ENCODE measurements at places on chromosomes 16 and 17.
A peak's percentile ranks its signal among the peaks of the same experiment; 100 is the strongest.

- peak; percentile 25 for DNase-seq
Observed at GRCh38 chr16:56041556-56042140, 149.6 kb upstream of the GNAO1 start.

DNA sequence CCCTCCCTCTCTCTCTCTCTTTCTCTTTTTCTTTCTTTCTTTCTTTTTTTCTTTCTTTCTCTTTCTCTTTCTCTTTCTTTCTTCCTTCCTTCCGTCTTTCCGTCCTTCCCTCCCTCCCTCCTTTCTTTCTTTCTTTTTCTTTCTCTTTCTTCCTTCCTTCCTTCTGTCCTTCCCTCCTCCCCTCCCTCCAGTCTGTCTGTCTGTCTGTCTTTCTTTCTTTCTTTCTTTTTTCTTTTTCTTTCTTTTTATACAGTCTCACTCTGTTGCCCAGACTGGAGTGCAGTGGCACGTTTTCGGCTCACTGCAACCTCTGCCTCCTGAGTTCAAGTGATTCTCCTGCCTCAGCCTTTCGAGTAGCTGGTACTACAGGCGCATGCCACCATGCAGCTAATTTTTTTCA lies 14.4 kb downstream of the CA4 start:
- no peak for DNase-seq

- DNase-seq = no peak
Observed at GRCh38 chr16:85185303-85186100, 73.2 kb upstream of the CIBAR2 start.

DNA sequence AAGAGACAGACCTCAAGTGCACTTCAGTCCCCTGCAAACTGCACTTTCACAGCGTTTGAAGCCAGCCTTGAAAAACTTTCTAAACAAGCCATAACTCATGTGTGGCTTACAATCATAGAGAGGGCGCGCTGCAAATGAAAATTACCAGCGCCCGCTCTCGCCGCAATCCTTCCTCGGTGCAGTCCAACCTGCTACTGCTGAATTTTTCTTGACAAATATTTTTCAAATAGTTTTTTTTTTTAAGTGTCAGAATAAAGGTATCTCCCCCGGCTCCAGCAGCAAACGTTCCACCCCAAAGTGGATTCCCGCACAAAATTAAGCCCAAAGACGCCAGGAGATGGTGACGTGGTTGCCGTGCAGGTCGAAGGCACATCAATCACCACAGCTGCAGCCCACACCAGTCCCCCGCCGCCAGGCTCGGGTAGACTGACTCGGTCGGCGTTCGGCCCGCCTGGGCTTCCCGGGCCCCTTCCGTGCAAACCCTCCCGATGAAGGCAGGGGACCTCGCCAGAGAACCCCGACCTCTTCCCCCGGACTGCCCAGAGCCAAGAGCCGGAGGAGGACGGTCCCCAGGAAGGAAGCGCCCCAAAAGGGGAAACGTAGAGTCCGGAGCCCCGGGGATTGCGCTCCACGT lies 630 bp downstream of the GRB2 start:
- peak; percentile 68 for DNase-seq

GRCh38 chr17:46732754-46733398 lies 85.6 kb downstream of the WNT3 start:
- no peak for DNase-seq

DNA sequence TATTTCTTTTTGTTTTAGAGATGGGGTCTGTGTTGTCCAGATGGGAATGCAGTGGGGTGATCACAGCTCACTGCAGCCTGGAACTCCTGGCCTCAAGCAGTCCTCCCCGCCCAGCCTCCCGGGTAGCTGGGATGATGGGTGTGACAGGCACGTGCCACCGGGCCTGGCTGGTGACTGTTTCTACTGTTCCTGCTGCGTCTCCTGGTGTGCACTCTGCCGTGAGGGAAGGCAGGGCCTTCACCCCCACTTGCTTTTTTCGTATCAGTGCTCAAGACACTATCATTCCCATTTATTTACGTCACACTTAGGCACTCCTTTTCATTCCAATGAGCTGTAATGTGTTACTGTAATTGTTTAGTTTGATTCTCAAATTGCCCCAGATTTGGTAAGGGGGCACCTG lies 25.3 kb upstream of the PVALEF start:
- DNase-seq = no peak

- no peak for DNase-seq
Observed at GRCh38 chr17:81863123-81863675, 2.9 kb upstream of the P4HB start.

DNA sequence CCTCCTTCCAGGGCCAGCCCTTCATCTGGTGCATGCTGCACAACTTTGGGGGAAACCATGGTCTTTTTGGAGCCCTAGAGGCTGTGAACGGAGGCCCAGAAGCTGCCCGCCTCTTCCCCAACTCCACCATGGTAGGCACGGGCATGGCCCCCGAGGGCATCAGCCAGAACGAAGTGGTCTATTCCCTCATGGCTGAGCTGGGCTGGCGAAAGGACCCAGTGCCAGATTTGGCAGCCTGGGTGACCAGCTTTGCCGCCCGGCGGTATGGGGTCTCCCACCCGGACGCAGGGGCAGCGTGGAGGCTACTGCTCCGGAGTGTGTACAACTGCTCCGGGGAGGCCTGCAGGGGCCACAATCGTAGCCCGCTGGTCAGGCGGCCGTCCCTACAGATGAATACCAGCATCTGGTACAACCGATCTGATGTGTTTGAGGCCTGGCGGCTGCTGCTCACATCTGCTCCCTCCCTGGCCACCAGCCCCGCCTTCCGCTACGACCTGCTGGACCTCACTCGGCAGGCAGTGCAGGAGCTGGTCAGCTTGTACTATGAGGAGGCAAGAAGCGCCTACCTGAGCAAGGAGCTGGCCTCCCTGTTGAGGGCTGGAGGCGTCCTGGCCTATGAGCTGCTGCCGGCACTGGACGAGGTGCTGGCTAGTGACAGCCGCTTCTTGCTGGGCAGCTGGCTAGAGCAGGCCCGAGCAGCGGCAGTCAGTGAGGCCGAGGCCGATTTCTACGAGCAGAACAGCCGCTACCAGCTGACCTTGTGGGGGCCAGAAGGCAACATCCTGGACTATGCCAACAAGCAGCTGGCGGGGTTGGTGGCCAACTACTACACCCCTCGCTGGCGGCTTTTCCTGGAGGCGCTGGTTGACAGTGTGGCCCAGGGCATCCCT lies 7.4 kb downstream of the NAGLU start:
- DNase-seq = no peak

GRCh38 chr16:8730335-8730915 lies 56.0 kb downstream of the ABAT start:
- DNase-seq = no peak

- no peak for DNase-seq
Observed at GRCh38 chr16:84732674-84733352, 33.0 kb downstream of the USP10 start.

- DNase-seq = no peak
Observed at GRCh38 chr16:23960081-23960885, 124.5 kb downstream of the PRKCB start.

DNA sequence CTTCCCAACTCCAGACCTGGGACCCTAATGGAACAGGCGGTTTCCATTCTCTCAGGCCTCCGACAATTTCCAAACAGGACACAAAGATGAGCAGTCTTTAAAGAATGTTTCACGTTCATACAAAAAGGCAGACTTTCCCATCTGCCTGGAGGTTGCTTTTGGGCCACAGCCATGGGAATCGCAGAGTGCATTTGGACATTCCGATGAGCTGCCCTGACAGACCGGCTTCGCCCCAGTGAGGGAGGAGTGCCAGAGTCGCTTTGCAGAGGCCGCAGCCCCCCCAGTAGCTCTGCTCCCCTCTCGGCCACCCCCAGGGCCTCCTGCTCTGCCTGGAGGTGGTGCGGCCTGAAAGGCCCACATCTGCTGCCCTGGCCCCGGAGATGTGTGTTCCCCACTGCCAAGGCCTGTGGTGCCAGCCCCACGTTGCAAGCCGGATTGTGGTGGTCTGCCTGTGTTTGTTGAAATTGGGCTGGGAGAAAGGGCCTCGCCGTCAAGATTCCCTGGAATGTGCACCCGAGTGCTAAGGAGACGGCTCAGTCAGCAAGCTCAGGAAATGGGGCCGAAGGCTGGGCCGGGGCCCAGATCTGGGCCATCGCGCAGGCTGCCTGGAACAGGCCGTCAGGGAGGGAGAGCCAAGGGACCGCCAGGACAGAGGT lies 89.8 kb downstream of the C16orf95 start:
- no peak for DNase-seq

DNA sequence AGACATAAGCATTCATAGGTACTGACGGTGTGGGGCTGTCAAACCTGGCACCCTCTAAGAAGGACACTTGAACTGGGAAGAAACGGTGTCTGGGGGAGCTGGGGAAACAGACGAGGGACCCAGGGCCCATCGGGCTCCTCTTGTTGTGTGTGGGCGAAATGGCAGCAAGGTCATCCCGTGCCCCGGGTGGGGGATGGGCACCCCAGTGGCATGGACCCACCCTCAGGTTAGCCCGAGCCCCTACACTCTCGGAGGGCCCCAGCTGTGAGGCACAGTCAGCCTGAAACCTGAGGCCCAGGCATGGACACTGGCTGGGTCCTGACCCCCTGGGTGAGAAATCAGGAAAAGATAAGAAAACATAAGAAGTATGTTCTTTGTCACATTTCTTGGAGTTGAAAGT lies 57.1 kb downstream of the MYO18A start:
- DNase-seq = no peak

- no peak for DNase-seq
Observed at GRCh38 chr16:53886482-53887378, 182.8 kb downstream of the FTO start.

DNA sequence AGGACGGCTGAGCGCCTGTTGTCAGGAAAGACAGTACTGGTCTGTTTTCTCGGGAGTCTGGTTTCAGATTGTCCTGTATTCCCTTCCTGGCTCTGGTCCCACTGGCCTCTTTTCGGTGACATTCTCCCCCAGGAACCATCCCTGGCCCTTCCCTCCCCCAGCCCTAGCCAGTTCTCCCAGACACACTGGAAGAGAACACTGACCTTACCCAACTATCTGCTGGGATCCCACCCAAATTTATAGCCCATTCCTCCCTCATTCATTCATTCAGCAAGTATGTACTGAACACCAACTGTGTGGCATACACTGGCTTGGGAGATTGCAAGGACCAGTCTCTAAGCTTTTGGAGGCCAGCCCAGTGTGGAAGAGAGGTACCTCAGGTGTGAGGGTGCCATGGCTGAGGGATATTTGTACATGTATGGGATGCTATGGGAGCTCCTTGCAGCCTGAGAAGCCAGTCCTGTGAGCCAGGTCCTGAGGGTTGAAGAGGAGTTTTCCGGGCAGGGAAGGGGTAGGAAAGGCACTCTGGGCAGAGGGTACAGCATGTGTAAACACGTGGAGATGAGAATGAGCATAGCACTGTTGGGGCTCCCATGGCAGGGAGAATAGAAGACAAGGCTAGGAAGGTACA lies 5.2 kb downstream of the RND2 start:
- DNase-seq = no peak

- no peak for DNase-seq
Observed at GRCh38 chr17:55314784-55315491, 50.2 kb downstream of the HLF start.

DNA sequence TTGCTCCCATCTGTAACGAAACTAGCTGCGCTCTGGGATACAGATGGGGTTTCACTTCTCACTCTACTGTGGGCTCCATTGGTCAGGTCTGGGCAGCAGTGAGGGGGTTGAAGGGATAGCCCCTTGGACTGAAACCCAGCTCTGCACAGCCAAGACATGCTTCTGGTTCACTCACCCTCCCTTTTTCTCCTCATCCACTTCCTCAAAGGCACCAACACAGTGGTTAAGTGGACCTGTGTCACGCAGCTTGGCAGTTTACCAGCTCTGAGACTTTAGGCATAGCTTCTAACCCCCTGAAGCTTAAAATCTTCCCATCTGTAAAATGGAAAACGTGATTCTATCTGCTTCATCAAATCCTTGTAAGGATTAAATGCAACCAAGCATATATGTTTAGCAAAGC lies 11.5 kb upstream of the KRT38 start:
- no peak for DNase-seq

GRCh38 chr16:68347605-68348004 lies 36.8 kb downstream of the PRMT7 start:
- DNase-seq = no peak

- DNase-seq = no peak
Observed at GRCh38 chr16:5506021-5506420, 408.4 kb upstream of the EEF2KMT start.

DNA sequence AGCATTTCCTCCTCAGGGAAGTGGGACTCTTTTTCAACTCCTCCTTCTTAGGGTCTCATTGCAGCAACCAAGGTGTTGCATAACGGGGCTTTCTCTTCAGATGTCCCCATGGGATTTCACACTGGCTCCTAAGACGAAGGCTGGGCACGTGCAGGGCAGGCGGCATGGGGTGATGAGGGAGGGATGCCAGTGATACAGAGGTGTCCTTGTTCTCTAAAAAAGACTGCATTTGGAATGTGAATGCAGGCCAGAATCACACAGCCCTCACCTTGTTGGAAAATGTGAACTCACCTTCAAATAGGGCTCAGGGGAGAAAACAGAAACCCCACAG lies 105.6 kb downstream of the XYLT1 start:
- DNase-seq = no peak

DNA sequence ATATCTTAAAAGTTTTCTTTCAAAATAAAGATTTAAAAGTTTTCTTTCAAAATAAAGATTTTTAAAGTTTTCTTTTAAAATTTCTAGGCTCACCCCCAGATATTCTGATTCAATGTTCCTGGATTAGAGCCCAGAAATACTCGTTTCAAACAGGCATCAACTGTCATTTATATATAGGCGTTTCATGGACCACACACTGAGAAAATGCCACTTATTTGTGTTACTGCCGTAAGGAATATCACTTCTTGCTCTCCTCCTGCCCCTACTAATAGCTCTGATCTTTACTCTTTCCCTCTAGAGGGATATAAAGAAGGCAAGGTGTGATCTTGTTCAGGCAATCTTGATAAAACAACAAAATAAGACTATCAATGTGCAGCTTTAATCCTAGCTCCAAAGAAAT lies 1324.1 kb downstream of the CDH8 start:
- DNase-seq = no peak

DNA sequence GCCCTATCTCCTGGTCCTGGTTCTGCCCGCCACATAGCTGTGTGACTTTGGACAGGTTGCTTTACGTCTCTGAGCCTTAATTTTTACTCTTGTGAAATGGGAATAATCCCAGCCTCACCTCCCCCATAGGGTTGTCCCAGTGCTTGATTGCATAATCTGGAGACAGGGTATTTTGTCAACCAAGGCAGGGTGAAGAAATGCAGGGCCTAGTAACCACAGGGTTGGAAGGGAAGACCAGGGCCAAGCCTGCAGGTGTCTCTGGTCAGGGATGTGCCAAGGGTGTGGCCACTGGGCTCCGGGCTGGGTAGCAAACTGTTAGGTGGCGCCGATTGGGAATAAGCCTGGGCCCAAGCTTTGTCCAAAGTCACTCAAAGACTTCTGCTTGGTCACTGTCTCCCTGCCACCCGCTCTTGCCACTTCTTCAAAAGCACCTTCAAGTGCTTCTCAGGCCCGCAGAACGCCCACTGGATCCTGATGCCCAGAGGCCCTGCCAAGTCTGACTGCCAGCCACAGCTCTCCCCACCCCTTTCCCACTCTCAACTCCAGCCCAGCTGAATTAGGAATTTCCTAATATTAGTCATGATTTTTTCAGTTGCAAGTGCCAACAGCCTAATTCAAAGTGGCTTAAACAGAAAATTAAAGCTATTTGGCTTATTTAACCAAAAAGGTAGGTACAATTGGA lies 20.6 kb upstream of the COL1A1 start:
- DNase-seq = no peak
